ENCODE measurements at places on chromosomes 2 and 18.

DNA sequence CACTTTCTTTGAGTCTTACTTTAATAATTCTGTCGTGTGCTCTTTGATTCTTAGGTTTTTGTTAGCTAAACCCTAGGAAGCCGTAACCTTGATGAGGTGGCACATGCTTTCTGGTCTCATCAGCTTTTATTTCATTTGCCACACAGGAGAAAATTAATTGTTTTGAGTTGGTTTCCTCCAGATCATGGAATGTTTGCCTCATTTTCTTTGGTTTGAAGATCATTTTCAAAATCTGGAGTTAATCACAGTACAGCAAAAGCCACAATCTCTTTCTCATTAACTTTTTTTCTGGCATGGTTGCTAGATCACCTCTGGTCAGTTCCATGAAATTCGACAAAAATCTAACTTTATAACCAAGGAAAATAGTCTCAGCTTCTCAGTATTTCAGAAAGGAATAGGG is 182.9 kb downstream of the MYO1B start:
- DNase-seq = peak; percentile 11

DNA sequence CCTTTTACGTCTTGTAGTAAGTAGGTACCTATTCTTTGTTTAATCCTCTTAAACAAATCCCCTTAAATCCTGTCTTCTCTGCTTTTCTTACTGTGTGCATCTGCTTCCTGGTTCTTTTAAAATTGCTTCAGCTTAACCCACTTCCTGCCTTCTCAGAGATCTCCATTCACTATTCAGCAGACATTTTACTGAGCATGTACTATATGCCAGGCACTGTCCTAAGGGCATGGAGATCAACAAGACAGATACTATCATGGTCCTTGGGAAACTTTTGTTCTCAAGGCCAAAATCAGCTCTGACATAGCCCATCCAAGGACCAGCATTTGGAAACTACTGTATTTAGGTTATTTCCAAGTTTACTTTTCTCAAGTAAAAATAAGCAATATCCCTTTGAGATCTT is 227.5 kb downstream of the TPGS2 start:
- no peak for DNase-seq

- DNase-seq = peak; percentile 44
These were observed 322.9 kb upstream of the KCNJ3 start for GRCh38 chr2:154375579-154375931.

GRCh38 chr2:95670167-95670566 is 78.4 kb downstream of the TRIM43 start:
- DNase-seq = peak; percentile 88
